ENCODE measurements at places on chromosomes 4 and X. TPM values are rescaled to one million over a fixed set of nuclear protein-coding genes. Genes with fewer than 3 reads are reported as not detected.

- peaks cover 19% of the 10 kb centered on the region for H3K27me3 ChIP-seq
- no peak for DNase-seq
- H3K27ac ChIP-seq = no peak overlapping the region
- H3K4me1 ChIP-seq = no peaks in the 10 kb centered on the region
- H3K36me3 ChIP-seq = no peaks in the 10 kb centered on the region
- no peak overlapping the region for H3K4me3 ChIP-seq
Observed at GRCh38 chr4:7521666-7522065, 86.9 kb upstream of the PSAPL1 start.

The NONO gene
- 483 TPM for total RNA-seq

DNA sequence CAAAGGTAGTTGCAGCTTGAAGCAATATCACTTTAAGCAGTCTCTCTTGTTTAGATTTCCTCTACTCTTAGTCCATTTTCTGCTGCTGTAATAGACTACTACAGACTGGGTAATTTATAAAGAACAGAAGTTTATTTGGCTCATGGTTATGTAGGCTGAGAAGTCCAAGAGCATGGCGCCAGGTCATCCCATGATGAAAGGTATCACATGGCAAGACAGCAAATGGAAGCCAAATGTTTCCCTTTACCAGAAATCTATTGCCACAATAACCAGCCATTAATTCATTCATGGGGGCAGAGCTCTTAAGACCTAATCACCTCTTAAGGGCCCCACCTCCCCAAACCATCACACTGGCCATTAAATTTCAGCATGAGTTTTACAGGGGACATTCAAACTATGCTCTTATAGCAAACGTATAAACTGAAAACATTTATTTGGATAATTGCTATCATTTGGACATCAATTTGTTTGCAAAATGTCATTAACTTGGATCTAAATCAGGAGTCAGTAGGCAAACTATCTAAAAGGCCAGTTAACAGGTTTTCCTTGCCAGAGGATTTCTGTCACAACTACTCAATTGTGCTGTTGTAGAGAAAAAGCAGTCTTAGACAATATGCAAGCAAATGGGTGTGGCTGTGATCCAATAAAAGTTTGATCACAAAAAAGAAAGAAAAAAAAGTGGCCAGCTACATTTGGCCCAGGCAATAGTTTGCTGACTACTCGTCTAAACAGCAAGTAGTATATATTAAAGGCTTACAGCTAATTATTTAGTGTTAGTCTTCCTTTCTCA is 75.7 kb upstream of the GUCY1A1 start:
- no peaks in the 10 kb centered on the region for H3K27me3 ChIP-seq
- no peaks in the 10 kb centered on the region for H3K36me3 ChIP-seq
- H3K4me3 ChIP-seq = no peak overlapping the region
- H3K4me1 ChIP-seq = no peaks in the 10 kb centered on the region

DNA sequence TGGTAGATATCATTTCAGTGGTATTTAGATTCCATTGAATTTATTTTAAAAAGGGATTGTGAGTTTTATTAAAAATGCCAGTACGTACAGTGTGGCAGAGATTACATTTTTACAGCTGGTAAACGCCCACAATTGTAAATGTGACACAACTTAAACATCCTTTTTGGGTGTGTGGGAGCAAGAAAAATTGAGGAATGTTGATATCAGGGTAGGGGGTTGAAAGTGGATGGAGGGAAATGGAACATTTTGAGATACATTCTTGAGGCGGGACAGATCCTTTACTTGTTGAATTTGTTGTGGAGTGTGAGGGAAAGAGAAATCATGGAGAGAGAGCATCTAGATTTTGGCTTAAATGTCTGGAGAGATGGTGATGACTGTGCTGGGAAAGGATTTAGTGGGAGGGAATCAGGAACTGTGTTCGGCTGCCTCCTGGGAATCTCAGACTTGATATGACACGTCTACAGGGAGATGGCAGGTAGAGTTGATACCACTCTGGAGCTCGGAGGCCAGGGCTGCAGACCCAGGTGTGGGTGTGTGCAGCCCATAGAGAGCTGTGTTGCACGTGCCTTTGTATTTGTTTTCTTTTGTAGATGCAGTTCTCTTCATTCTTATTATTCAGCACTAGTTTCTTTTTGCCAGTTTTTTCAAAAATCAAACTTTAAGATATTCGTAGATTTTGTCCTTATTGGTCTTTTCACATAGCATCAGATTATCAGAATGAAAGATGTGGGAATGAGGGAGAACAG is 10.8 kb downstream of the TMEM131L start:
- H3K27ac ChIP-seq = no peak overlapping the region
- no peak overlapping the region for H3K4me3 ChIP-seq
- DNase-seq = no peak
- H3K27me3 ChIP-seq = no peaks in the 10 kb centered on the region
- peaks cover 77% of the 10 kb centered on the region for H3K36me3 ChIP-seq
- H3K4me1 ChIP-seq = peaks cover 17% of the 10 kb centered on the region

GRCh38 chr4:76620723-76621468 is 185.9 kb downstream of the SHROOM3 start:
- no peak overlapping the region for H3K4me3 ChIP-seq
- no peak for DNase-seq
- no peaks in the 10 kb centered on the region for H3K27me3 ChIP-seq
- no peak overlapping the region for H3K27ac ChIP-seq
- no peaks in the 10 kb centered on the region for H3K36me3 ChIP-seq

Measured in thymus (tissue), 14 donors.